ENCODE measurements at places on chromosomes 5 and 9.

DNA sequence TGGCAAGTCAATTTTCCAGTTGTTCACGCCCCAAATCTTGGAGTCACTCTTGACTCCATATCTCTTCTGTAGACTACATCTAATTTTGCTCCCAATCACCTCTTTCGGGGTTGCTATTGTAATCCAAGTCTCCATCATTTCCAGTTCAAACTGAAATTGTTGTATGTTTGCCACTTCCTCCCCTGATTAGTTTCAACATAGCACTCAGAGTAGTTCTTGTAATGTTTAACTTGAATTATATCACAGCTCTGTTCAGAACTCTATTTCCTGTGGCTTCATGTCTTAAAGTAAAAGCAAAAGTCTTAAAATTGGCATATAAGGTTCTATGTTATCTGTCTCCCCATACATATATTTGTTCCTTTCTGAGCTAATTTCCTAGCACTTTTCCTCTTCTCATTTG, 348.5 kb upstream of the RIOK2 start:
- no peak for DNase-seq

GRCh38 chr9:136140966-136141365, 22.3 kb upstream of the TMEM250 start:
- DNase-seq: no peak

DNA sequence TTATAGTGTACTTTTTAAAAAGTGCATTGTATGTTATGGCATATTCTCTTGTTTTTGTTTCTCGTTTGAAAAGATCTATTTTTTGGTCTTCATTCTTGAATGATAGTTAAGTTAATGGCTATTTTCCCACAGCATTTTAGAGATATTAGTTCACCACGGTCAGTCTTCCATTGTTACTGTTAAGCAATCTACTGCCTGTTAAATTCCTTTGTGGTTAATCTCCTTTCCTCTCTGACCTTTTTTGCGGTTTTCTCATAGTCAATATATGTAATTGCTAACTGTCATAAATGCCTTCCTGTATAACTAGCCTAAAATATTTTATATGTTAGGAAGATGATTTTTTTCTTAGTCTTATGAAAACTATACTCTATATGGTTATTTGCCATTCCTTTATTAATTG, 250.8 kb upstream of the FBXL7 start:
- DNase-seq: no peak

DNA sequence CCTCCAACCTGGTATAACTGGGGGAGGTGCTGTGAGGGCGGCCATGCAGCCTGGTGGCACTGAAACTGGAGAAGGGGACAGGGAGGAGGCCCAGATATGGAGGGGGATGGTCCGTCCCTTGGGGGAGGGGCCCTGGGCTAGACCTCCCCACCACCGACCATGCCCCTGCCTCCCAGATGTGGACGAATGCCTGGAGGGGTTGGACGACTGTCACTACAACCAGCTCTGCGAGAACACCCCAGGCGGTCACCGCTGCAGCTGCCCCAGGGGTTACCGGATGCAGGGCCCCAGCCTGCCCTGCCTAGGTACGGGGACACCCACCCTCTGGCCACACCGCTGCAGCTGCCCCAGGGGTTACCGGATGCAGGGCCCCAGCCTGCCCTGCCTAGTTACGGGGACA, 15.4 kb upstream of the ASS1 start:
- no peak for DNase-seq

DNA sequence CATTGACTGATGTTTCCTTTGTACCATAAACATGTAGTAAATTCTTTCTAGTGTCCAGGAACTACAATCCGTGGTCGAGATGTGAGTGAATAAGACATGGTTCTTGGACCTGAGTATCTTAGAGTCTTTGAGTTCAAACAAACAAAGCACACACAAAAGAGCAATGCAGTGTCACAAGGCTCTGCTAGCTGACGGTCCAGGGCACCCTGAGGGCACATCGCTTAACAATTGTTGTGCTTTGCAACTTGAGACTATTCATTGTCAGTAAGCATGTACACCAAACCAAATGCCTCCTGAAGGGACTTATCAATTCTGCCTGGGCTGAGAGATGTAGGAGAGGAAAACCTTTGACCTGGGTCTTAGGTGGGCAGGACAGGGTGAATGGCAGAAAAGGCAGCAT, 84.8 kb downstream of the CAMK4 start:
- no peak for DNase-seq

DNA sequence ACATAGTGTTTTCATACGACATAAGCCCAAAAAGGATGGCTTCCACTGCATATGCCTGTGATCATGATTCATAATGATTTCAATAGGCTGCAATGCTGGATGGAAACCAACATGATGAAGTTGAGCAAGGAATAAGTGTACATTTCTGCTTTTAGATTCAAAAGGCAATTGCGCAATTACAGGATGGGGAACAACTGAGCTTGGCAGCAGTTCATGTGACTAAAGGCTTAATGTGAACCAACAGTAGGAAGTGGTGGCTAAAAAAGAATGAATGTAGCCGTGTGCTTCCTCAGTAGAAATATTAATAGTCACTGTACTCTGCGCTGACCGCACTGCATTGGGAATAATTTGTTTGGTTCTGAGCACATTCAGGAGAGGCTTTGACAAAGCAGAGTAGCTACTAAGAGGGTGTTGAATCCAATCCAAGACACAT, 51.2 kb downstream of the SLC1A3 start:
- no peak for DNase-seq

DNA sequence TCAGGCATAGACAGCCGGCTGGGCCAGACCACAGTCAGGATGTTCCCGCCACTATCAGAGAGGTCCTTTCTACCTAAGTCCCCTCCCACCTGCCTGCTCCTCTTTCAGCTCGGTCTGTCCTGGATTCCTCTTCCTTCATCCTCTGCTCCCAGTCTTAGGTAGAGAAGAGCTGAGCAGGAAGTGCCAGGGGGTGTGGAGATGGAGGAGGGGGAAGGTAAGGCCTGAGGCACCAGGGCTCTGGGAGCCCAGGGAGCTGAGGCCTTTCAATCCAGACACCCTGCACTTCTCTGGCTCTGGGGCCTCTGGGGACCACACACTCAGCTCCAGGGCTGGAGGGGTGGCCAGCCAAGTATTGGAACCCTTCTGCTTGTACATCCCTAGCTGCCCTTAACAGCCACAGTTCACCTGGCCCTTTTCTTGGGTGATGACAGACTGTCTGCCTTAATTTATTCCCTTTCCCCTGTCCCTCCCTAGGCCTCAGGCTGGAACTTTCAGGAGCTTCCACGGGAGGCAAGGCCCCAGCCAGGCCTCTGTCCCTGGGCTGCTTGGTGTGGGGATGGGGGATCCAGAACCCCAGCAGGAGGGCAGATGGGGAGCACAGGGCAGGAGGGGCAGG, 15.6 kb downstream of the IRF1 start:
- no peak for DNase-seq

DNA sequence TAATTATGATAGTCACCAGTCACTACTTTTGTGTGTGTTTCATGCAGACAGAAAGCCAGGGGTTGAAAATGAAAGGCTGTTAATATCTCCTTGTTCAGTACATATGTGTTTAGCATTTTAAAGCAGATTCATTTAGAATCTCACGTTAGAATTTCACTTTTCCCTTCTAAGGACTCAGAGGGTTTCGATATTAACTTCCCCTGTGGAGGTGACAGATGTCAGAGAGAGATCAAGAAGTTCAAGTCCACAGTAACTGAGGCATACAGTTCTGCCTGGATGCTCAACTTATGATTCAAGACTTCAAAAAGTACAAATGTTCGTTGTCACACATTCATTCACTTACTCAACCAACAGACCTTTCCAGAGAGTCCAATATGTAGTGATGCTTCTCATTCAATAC, 251.1 kb downstream of the EBF1 start:
- peak; percentile 10 for DNase-seq

- no peak for DNase-seq
Measured at GRCh38 chr5:52769061-52769460, 18.7 kb upstream of the ITGA1 start.

- no peak for DNase-seq
Measured at GRCh38 chr9:125655691-125656410, 51.2 kb downstream of the MAPKAP1 start.

DNA sequence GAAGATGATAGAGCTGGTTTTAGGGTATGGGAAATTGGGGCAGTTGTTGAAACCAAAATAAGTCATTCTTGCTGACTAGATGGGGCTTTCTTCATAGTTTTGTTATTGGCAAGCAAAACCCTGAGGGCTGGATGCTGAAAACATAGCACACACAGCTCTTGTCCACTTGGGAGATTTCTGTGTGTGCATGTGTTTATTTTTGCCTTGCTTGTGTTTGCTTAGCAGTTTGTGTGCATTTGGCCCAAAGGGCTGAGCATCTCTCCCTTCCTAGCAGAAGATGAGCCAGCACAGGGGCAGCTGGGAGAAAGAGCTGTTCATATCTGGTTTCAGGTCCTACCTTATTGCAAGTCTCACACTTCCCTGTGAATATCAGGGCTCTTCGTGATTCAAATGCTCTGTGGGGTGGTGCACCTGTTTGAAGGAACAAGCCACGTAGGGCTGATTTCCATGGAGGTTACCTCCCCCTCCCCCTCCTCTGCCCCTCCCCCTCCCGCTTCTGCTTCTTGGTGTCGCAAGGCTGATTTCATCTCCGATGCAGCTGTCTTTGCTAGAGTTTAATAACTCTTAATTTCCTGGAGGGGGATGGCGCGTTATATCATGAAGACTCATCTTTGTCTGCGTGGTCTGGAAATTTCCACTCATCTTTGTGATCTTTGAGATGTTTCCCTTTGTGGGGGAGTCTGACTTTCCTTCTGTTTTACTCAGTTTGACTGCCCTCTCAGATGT, 296.5 kb downstream of the ARHGAP26 start:
- peak; percentile 3 for DNase-seq

- no peak for DNase-seq
Measured at GRCh38 chr9:77142366-77142765, 35.0 kb upstream of the VPS13A start.

DNA sequence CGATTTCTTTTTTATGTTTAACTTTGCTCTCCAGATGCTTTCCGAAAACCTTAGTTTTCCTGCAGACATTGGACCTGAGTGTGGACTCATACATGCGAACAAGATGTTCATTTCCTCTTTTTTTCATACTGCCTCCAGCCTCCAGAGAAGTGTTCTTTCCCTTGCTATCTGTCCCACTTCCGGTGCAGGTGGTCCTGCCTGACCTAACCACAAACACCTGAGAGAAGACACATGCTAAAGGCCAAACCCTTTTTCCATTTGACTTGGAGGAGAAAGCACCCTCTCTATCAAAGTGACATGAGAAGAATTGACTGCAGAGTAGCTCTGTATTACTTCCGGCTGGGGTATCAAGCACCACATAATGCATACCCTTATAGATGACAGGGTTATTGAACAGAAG, 334.0 kb downstream of the ARHGEF28 start:
- no peak for DNase-seq

DNA sequence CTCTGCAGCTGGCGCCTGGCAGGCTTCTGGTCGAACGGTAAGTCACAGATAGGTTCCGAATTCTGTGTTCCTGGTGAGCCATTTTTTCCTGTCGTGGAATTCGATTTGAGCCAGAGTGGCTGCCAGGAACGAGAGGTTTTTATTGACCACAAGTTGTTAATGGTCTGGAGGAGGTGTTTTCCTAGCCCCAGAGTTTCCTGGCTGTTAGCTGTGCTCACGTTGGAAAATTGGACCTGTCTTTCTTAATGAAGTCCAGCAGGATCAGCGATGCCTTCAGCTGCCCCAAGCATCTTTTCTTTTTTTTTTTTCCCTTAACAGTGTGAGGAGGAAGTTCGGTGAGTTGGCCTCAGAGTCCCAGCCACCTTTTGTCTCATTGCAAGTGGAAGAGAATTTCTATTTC, 62.9 kb downstream of the COL5A1 start:
- no peak for DNase-seq

GRCh38 chr5:166909040-166909439, 1382.4 kb upstream of the WWC1 start:
- no peak for DNase-seq

DNA sequence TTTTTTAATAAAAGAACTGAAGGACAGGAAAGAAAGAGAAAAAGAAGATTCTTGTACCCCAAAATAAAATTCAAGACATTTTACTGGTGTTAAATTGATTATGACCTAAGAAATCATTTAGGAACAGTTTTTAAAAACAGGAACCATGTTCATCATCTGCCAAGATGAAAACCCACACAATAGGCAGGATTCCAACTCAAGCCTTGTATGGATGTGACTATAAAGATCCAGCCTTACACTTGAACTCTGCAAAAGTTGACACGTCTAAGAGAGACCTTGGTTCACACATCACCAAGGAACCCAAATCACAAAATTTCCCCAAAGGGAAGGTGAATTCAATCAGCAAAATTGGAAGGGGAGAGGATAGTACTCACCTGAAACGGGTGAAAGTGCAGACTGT, 82.6 kb downstream of the SMIM23 start:
- DNase-seq: no peak

DNA sequence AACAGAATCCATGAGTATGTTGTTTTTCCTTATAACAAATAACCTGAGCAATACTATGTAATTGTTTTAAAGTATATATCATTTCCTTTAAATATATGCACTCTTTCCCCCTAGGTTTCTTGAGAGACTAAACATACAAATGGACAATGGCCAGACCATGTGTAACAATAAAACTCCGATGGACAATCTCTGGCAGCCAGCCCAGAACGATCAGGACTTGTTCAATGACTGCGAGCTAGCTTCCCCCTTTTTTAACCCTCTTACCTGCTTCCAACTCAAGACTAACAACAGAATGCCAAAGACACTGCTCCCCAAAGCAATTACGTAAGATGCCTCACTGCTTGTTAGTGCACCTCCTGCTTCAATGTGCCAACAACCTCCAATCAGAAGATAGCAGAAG, 94.9 kb downstream of the HTR4 start:
- no peak for DNase-seq

DNA sequence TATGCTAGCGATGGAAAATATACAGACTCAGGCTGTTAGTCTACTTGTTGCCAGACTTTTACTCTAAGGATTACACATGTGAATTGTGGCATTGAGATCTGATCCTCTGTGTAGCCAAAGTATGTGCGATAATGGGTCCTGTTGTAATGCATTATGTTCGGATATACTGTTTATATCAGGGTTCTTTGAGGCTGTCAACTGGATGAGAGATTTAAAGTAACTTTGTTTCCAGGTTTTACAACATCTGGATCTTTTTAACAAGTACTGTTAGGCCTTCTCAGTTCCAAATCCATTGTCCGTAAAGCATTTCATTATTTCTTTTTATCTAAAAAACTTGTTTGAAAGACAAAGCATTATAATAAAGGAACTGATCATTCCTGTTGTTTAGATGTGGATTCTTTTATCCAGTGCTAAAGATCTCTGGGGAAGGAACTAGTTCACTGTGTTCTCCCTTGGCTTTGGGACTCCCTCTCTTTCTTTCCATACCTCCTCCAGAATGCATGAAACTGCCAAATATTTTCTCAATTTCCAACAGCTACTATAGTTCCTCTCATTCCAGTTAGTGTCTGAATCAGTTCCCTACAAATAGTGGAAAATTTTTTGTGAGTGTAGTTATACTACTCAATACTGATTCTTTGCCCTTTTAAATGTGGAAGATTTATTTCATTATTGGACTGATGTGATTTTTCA, 68.8 kb downstream of the HACD4 start:
- no peak for DNase-seq

GRCh38 chr5:143992496-143992895, 178.0 kb downstream of the YIPF5 start:
- no peak for DNase-seq
